ENCODE measurements at places on chromosomes 2 and 18.

- no peak for DNase-seq
- peaks cover 3% of the 10 kb centered on the region for H3K36me3 ChIP-seq
- H3K4me1 ChIP-seq, result peaks cover 25% of the 10 kb centered on the region
- H3K27ac ChIP-seq, result no peak overlapping the region
- H3K27me3 ChIP-seq, result peaks cover 2% of the 10 kb centered on the region
Observed at GRCh38 chr2:237889016-237889415, 29.6 kb downstream of the RAMP1 start.

GRCh38 chr2:64327510-64328414, 126.2 kb upstream of the LGALSL start:
- peaks cover 87% of the 10 kb centered on the region for H3K4me1 ChIP-seq
- peak overlapping the region; percentile 77 for H3K27ac ChIP-seq
- peak overlapping the region; percentile 50 for H3K4me3 ChIP-seq
- H3K27me3 ChIP-seq, result peaks cover 10% of the 10 kb centered on the region
- H3K36me3 ChIP-seq, result no peaks in the 10 kb centered on the region
- DNase-seq, result no peak

DNA sequence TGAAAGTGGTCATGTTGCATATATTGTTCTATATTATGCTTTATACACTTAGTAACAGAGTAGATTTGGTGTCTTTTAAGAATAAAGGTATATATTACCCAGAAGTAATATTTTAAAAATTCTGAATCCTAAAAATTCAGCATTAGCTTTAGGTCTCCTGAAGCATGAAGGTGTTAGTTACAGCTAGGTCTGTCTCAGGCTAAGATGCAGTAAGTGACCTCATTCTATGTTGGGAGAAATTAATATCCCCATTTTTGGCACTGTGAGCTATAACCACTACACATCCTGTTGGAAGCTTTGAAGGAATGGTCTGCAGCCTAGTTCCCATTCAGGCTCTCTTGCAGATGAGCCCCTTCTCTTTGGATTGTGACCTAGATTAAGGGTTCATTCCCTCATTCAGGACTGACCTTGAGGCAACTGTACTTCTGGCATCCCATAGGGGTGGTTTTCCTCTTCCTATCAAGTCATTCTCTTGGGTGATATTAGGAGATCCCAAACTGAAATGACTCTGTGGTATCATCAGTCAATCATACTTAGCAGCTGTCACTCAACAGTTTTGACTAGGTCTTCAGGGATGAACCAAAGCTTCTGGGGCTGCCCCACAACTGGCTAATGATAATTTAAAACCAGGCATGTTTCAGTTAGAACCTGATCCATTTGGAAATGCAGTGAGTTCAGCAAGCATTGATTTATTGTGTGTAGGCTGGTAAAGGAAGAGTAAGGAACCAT, 117.7 kb downstream of the GPD2 start:
- no peak for DNase-seq
- H3K4me1 ChIP-seq, result no peaks in the 10 kb centered on the region
- H3K4me3 ChIP-seq, result no peak overlapping the region
- H3K36me3 ChIP-seq, result peaks cover 21% of the 10 kb centered on the region
- H3K27me3 ChIP-seq, result no peaks in the 10 kb centered on the region
- H3K27ac ChIP-seq, result no peak overlapping the region

DNA sequence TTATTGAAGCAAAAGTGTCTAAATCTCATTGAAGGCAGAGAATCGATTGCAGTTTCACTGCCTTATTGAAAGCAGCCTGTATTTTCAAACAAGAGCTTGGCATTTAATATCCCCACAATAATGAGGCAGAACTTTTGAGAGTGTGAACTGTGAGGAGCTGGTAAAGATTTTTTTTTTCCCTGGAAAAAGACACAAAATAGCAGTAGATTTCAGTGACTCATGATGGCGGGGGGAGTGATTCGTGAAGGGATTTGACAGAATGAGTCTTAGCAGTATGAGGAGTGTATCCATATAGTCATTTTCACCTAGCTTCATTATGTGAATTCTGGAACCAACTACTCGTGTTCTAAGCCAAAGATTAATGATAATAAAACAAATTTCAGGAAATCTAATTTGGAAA, 242.9 kb downstream of the ARL6IP6 start:
- no peak for DNase-seq
- no peaks in the 10 kb centered on the region for H3K4me1 ChIP-seq
- H3K27me3 ChIP-seq, result no peaks in the 10 kb centered on the region
- no peak overlapping the region for H3K27ac ChIP-seq

- no peaks in the 10 kb centered on the region for H3K36me3 ChIP-seq
- H3K27ac ChIP-seq, result no peak overlapping the region
- no peaks in the 10 kb centered on the region for H3K4me1 ChIP-seq
- H3K4me3 ChIP-seq, result no peak overlapping the region
Observed at GRCh38 chr2:77397763-77398162, 124.4 kb downstream of the LRRTM4 start.

- H3K27me3 ChIP-seq, result peaks cover 17% of the 10 kb centered on the region
- no peaks in the 10 kb centered on the region for H3K4me1 ChIP-seq
- no peak overlapping the region for H3K4me3 ChIP-seq
- H3K36me3 ChIP-seq, result no peaks in the 10 kb centered on the region
- DNase-seq, result no peak
Observed at GRCh38 chr18:48191494-48191893, 217.7 kb downstream of the ZBTB7C start.

DNA sequence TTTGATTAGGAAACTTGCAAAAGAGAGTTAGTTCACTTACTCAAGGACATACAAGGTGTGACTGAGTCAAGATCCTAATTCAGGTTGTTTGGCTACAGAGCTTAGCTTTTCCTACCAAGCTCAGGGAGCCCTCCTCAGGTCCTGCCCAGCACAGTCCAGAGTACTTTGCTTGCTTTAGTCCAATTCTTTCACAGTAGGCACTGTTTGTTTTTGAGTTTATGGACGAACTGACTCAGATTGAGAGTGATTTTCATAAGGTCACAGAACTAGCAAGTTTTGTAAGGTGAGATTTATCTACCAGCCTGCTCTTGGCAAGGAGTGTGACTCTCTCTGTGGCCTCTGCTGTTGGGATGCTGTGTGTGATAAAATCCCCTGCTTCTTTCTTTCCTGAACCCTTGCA, 310.5 kb downstream of the PTPRM start:
- H3K27ac ChIP-seq, result no peak overlapping the region
- no peak overlapping the region for H3K4me3 ChIP-seq
- DNase-seq, result no peak
- no peaks in the 10 kb centered on the region for H3K36me3 ChIP-seq

DNA sequence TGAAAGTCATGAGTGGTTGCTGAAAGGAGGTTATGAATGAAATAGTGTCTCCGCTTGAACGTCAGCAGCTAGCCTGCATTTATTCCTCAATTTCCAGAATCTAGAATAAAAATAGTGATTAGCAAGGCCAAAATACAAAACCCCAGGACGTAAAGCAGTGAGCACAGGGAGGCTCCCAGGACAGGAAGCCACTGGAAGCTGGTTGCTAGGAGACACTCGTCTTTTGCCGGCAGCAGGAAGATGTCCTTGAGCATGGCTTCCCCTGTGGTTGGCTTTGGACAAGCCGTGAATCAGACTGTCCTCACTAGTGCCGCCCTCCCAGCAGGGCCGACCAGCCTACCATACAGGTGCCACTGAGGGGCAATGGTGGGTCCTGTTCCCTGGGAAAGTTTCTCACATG, 374.4 kb downstream of the MTX2 start:
- no peak for DNase-seq
- H3K27ac ChIP-seq, result no peak overlapping the region
- H3K27me3 ChIP-seq, result peaks cover 69% of the 10 kb centered on the region
- no peak overlapping the region for H3K4me3 ChIP-seq

- DNase-seq, result no peak
- no peaks in the 10 kb centered on the region for H3K4me1 ChIP-seq
Observed at GRCh38 chr2:219378163-219378851, 9.4 kb downstream of the DNPEP start.

- no peaks in the 10 kb centered on the region for H3K36me3 ChIP-seq
- no peak overlapping the region for H3K4me3 ChIP-seq
- H3K27ac ChIP-seq, result no peak overlapping the region
- no peak for DNase-seq
- no peaks in the 10 kb centered on the region for H3K4me1 ChIP-seq
Observed at GRCh38 chr2:1749489-1750119, 5.3 kb upstream of the PXDN start.

- H3K4me3 ChIP-seq, result no peak overlapping the region
- no peak overlapping the region for H3K27ac ChIP-seq
- H3K36me3 ChIP-seq, result no peaks in the 10 kb centered on the region
- peaks cover 6% of the 10 kb centered on the region for H3K27me3 ChIP-seq
Observed at GRCh38 chr2:235215248-235215647, 263.4 kb downstream of the SH3BP4 start.

GRCh38 chr2:37982147-37982582, 57.1 kb downstream of the RMDN2 start:
- peak; percentile 16 for DNase-seq
- peaks cover 9% of the 10 kb centered on the region for H3K27me3 ChIP-seq
- no peak overlapping the region for H3K27ac ChIP-seq
- H3K4me1 ChIP-seq, result peaks cover 14% of the 10 kb centered on the region

- DNase-seq, result no peak
- H3K27ac ChIP-seq, result no peak overlapping the region
- no peak overlapping the region for H3K4me3 ChIP-seq
- no peaks in the 10 kb centered on the region for H3K4me1 ChIP-seq
- no peaks in the 10 kb centered on the region for H3K36me3 ChIP-seq
Observed at GRCh38 chr2:33457556-33458247, 18.7 kb upstream of the RASGRP3 start.

All from activated T-helper 1 cell treated with anti-CD3 and anti-CD28 coated beads, Interleukin-12 subunit alpha, Interleukin-12 subunit beta, Interleukin-2, Interleukin-4 antibody, amounts not matched to agents 30 ng/mL and 10 ng/mL and 1 ng/mL, durations not matched to agents 14 hours and 24 hours and 36 hours (primary cell).